ENCODE measurements at places on chromosomes 16 and 17. TPM values are rescaled to one million over a fixed set of nuclear protein-coding genes. Genes with fewer than 3 reads are reported as not detected.
A peak's percentile ranks its signal among the peaks of the same experiment; 100 is the strongest.

DNA sequence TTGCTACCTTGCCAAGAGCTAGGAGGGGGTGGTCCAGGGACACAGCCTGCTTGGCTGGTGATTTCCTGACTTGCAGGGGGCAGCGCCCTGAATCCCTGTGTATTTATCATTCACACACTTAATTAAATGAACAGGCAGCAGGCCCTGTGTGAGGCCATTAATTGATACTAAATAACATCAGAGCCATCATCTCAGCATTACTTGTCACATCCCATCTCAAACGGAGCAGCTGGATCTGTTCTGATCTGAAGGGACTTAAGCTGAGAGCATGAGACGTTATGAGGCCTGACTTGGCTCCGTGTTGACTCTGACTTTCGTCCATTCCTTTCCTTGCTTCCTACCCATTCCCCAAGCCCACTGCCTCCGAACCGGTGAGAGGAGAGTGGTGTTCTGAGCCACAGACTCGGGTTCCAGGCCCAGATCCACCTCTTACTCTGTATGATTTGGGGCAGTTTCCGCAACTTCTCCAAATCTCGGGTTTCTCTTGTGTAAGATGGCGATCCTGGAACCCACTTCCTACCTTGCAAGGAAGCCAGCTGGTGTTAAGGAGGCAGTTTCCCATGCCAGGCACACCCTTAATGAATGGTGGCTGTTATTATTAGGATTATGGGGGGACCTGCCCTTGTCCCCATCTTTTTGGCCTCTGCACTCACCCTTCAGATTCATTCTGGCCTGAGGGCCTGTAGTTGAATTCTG is 33.8 kb downstream of the CACNA1G start:
- DNase-seq, result no peak

- no peak for DNase-seq
Observed at GRCh38 chr17:70564006-70564620, 394.8 kb downstream of the KCNJ2 start.

DNA sequence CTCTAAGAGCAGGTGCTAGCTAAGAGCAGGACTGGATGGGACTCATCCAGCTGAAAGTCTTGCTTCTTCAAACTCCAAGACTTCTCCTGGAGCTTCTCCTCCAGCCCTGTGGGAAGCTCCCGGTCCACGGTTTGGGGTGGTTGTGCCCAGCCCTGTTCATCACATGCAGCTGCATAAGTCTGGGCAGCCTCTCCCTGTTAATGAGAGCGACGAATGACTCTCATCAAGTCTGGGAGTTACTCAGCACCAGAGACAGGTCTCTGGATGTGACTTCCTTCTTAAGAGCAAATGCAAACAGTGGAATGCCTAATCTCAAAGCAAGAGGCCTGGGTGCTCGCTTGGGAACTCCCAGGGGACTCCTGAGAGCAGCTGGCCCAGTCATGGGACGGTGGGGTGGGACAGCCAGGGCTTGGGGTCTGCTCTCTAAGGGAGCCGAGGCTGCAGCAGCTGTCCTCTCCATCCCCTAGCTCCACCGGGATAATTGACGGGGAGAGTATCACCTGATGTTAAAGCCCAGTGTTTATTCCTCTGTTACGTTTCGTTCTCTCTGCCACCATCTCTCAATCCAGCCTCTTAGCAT is 35.3 kb upstream of the CRHR1 start:
- no peak for DNase-seq

DNA sequence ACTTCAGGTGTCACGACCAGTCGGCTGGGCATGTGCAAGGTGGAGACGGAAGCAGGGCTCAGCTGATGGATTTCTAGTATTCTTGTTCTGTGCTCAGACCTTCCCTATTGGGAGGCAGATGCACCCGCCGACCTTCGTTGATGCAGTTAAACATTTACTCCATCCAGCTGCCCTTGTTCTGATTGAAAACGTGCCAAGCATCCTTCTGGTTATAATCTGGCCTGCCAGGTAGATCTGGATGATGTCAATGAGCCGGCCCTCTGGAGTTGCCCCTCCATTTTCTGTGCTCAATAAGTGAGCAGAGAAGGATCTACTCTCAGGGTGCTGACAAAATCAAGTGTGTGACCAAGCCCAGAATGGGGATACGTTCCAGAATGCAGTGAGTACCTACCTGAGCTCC is 38.3 kb downstream of the CCDC182 start:
- no peak for DNase-seq

DNA sequence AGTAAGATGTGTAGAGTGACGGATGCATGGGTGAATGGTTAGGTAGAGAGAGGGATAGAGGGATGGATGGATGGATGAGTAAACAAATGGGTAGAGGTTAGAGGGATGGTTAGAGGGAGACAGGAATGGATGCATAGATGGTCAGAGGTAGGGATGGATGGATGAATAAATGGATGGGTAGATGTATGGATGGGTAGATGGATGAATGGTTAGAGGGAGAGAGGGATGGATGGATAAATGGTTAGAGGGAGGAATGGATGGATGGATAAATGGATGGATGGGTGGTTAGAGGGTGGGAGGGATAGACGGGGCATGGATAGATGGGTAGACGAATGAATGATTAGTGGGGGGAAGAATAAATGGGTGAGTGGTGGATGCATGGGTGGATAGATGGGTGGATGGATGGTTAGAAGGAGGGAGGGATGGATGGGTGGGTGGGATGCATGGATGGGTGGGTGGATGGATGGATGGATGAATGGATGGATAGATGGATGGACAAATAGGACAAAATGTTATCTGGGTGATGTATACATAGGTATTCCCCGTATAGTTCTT is 29.2 kb upstream of the SNN start:
- DNase-seq, result no peak

- no peak for DNase-seq
Observed at GRCh38 chr17:13420418-13420826, 181.3 kb downstream of the HS3ST3A1 start.

- DNase-seq, result no peak
Observed at GRCh38 chr17:72563952-72564351, 443.1 kb downstream of the SOX9 start.

- DNase-seq, result no peak
Observed at GRCh38 chr16:13111747-13112146, 210.3 kb downstream of the SHISA9 start.

DNA sequence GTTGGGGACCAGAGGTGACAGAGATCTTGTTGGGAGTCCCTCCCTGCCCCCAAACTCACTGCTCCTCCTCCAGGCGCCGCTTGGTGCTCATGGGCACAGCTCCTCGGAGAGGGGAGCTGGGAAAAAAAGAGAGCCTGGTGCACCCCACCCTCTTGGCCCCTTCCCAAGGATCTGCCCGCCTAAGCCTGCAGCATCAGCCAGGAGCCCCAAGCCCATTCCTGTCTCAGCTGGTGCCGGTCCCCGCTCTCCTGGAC is 400 bp downstream of the HCFC1R1 start:
- no peak for DNase-seq

DNA sequence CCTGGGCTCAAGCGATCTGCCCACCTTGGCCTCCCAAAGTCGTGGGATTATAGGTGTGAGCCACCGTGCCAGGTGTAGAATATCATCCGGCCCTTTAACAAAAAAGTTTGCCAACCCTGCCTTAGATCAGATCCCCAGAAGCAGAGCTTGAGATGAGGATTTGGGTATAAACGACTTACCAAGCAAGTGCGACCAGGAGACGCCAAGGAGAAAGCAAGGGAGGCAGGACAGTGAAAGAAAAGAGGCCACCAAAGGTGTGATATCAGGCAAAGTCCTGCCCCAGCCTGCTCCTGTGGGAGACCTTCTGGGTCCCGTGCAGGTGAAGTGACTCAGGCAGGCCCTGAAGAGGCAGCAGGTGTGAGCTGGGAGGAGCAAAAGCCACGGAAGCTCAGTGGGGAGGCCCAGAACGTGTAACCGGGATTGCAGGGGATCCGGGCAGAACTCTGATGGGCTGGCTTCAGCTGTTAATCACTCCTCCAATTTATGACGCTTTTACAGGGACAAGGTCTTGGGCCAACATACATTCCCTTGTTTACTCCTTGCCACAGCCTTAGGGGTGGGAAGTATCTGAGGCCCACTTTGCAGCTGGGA is 14.1 kb upstream of the CALB2 start:
- DNase-seq, result no peak

DNA sequence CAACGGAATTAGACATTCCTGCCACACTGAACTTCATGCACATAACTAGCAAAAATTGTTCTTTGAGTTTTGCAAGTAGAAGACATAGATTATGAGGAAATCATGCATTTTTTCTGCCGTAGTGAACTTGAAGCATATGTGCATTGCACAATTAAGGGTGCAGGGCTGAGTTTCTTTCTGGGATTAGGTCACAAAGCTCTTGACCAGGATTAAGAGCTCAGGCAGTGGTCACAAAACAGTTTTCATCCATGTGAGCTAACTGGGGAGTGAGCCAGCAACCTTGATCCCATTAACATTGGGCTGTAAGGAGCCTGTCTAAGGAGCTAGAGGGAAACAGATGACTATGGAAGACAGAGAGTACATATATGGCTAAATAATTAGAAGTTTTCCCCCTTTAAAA is 143.7 kb downstream of the PMP22 start:
- no peak for DNase-seq

GRCh38 chr16:75566040-75566757 is at the start of gene GABARAPL2:
GABARAPL2 (plus strand) TSS chr16:75566379; CDS start chr16:75566487, 108 bp downstream.
- DNase-seq, result peak; percentile 76

- no peak for DNase-seq
Observed at GRCh38 chr16:3256146-3256865, at the start of gene MEFV. MEFV (minus strand) TSS chr16:3256633; CDS start chr16:3256587, 46 bp downstream.

- no peak for DNase-seq
Observed at GRCh38 chr16:84511831-84512230, 7.4 kb upstream of the MEAK7 start.

- DNase-seq, result no peak
Observed at GRCh38 chr16:54817940-54818574, 112.6 kb upstream of the IRX5 start.

GRCh38 chr17:44111777-44112176 is 11.7 kb downstream of the HDAC5 start:
- DNase-seq, result peak; percentile 64

DNA sequence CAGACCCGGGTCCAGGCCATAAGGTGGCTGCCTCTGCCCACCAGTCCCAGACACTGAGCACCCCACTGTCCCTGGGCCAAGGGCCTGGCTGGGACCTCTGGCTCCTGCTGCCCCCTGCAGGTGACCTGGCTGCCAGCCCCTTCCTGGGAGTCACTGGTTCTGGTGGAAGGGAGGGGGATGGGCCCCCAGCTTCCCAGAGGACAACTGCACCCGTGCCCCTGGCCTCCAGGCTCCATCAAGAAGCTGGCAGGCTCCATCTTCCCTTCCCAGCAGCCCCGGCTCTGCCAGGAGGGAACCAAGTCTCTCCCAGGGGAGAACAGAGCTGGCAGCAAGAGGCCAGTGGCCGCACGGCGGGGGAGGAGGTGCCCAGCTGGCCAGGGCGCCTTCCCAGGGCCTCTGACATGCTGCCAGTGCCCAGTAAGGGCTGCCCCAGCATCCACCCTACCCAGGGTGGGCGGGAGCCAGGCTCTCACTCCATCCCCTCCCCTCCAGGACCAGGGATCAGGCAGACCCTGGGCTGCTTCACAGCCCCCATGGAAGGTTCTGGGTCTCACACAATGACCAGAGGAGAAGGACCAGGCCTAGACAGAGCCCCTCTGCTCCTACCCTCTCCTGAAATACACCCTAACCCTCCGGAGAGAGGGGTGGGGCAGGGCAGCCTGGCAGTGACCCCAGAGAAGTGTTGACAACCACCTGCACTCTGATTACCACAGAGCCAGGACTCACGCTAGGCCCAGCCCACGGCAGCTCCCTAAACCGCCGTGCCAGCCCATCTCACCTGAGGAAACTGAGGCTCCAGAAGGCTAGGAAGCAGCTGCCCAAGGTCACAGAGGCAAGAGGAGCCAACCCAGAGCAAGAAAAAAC is 3.6 kb downstream of the CLUH start:
- DNase-seq, result no peak

- DNase-seq, result peak; percentile 74
Observed at GRCh38 chr17:50064253-50065001, 8.5 kb downstream of the ITGA3 start.

DNA sequence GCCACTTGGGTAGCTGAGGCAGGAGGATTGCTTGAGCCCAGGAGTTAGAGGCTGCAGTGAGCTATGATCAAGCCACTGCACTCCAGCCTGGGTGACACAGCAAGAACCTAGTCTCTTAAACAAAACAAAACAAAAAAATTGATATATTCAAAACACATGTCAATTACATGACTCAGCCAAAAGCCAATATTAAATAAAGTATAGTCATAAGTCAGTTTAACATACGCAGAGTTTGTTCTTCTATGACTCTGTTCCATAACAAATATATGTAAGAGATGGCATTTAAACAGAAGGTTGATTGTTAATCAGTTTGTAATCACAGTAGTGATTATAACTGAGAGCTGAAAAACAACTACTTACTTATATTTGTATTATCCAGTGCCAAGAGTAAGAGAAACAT is 106.5 kb downstream of the CDH8 start:
- DNase-seq, result no peak

GRCh38 chr17:74599023-74599399 is 6.9 kb upstream of the CD300LD start:
- DNase-seq, result no peak

GRCh38 chr17:3962217-3962964 is 1.8 kb downstream of the ATP2A3 start:
- no peak for DNase-seq

DNA sequence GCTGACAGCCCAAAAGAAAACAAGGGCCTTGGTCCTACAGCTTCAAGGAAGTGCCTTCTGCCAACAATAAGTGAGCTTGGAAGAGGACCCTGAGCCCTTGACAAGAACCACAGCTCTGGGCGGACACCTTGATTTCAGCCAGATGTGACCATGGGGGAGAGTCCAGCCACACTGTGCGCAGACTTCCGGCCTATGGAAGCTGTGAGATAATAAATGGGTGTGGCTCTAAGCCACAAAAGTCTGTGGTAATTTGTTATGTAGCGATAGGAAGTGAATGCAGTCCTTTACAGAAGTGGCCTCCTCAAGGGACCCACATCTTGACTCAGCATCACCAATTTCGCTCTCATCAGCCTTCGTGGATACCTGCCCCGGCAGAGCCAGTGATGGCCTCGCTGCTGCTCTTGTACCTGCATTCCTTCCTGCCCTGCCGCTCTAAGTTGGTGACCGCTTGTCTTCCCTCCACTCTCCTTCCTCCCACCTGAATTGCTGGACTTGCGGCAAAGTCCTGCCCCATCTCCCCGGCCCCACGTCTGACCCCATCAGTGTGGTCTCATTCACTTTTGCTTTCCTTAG is 29.3 kb downstream of the PRSS54 start:
- no peak for DNase-seq

- no peak for DNase-seq
Observed at GRCh38 chr17:55521186-55521585, 9.9 kb upstream of the SMIM36 start.

DNAAF8 gene
- 1.1 TPM for total RNA-seq

IL21R gene
- 0.13 TPM for total RNA-seq

C16orf92 gene
- not detected for total RNA-seq

SULT1A2 gene
- 1.6 TPM for total RNA-seq

SLFN5 gene
- total RNA-seq, result 22.7 TPM

KRT25 gene
- not detected for total RNA-seq

SLC25A39 gene
- total RNA-seq, result 61.8 TPM

TERB1 gene
- total RNA-seq, result not detected

USP10 gene
- total RNA-seq, result 83.6 TPM
